Stimulated activated naive CD4-positive, alpha-beta T cell treated with Interleukin-2 at 50 U/mL for 16 hours (primary cell): ENCODE measurements at places on chromosomes 1 and 21.

GRCh38 chr1:188122646-188123045, 1293.9 kb downstream of the PLA2G4A start:
- DNase-seq = no peak

DNA sequence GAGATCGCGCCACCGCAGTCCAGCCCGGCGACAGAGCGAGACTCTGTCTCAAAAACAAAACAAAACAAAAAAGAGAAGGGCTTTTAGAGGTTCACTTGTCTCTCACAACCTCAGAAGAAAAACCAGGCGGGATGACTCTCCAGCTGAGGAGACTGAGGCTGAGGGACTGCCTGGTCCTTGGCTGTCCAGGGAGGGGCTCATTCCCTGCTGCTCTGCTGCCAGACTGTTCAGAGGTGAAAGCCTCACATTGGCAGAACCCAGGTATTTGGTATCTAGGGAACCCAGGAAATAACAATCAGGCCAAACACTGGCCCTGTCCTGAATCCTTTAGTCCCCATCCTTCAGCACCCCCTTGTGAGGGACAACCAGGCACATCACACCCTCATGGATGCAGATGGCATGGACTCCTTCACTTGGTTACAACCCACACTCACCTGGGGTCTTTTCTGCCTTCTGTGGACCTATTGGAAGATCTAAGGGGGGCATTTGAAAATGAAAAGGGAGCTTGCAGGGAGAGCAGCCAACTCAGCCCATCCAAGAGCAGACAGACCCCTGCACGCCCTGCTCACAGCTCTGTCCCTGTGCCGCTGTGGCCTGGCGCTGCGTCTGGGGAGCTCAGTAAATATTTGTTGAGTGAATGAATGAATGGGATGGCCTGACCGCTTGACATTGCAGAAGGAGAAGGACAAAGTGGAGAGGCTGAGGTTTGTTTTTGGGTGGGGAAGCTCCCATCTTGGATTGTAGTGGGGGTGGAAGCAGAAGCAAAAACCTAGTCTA, 33.4 kb downstream of the CD247 start:
- no peak for DNase-seq

- no peak for DNase-seq
These were observed 442.3 kb downstream of the PLPP3 start for GRCh38 chr1:56137090-56137489.

GRCh38 chr21:41636636-41637630, 129.0 kb upstream of the TMPRSS2 start:
- DNase-seq = no peak

DNA sequence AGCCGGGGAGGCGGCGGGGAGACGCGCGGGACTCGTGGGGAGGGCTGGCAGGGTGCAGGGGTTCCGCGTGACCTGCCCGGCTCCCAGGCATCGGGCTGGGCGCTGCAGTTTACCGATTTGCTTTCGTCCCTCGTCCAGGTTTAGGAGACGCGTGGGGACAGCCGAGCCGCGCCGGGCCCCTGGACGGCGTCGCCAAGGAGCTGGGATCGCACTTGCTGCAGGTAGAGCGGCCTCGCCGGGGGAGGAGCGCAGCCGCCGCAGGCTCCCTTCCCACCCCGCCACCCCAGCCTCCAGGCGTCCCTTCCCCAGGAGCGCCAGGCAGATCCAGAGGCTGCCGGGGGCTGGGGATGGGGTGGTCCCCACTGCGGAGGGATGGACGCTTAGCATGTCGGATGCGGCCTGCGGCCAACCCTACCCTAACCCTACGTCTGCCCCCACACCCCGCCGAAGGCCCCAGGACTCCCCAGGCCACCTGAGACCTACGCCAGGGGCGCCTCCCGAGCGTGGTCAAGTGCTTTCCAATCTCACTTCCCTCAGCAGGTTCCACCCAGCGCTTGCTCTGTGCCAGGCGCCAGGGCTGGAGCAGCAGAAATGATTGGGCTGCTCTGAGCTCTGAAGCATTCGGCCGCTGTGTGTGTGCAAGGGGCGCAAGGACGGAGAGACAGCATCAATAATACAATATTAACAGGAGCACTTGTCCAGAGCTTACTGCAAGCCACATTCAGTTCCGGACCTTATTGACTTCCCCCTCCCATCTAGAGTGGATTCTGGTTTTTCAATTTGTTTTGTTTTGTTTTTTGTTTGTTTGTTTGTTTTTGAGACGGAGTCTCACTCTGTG, 10.3 kb downstream of the SIM2 start:
- DNase-seq = no peak

DNA sequence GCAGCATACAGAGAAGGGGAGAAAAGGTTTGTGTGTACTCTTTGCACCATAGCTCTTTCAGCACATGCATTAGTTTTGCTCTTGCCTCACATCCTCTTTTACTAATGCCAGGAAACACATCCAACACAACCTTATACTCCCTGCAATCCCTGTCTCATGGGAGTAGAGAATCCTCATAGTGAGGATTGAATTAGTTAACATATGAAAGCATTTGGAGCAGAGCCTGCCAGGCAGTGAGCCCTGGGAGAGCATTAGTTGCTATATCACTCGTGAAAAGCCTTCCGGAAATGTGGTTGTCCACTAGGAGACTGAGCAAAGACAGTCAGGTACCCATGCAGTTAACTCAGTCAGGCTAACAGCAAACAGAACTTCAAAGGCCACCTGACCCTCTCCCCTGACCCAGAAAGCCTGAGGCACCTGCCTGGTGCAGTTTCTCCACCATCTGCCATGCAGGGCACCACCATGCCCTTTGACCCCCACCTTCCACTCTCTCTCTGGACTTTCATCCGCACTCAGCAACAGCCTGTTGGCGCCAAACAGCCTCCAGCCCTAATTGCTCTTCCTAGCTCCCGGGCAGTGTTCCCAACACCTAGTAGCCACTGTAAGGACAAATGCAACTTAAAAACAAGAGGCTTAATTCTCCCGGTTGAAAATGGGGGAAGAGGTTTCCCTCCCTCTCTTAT, 14.9 kb upstream of the AGT start:
- no peak for DNase-seq

DNA sequence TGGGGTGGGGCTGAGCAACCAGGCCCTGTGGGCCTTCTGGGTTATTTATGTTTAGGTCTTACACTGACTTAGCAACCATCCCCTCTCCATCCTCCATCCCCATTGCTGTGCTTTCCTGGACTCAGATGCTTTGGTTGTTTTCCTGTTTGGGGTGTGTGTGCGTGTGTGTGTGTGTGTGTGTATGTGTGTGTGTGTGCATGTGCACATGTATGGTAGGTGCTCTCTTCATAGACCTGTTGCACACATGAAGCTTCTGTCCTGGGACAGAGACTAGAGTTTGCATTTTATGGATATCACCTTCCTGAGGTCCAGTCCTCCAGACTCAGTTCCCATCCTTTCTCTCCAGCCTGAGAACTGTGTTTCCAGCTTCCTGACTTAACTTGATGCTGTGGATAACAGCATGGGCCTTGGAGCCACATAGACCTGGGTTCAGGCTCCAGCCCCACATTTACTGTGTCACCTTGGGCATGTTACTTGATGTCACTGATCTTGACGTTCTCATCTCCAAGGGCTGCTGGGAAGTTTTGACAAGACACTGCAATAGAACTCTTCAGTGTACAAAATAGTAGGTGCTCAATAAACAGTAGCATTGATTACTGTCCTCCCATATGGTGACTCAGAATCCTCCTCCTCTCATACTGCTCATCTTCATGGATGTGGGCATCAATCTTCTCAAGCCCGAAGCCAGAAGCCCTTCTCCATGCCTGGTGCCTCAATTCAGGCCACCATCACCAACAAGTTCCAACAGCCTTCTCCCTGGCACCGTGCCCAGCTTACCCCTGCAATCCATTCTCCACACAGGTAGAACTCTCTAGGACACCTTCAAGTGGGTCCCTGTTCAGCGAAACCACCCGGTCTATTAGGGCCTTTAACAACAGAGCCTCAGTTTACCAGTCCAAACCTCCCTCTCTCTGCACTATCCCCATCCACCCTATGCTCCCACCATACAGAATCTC, 181.8 kb upstream of the EDN2 start:
- no peak for DNase-seq

- no peak for DNase-seq
These were observed 10.2 kb upstream of the GRIK1 start for GRCh38 chr21:29949991-29950390.

DNA sequence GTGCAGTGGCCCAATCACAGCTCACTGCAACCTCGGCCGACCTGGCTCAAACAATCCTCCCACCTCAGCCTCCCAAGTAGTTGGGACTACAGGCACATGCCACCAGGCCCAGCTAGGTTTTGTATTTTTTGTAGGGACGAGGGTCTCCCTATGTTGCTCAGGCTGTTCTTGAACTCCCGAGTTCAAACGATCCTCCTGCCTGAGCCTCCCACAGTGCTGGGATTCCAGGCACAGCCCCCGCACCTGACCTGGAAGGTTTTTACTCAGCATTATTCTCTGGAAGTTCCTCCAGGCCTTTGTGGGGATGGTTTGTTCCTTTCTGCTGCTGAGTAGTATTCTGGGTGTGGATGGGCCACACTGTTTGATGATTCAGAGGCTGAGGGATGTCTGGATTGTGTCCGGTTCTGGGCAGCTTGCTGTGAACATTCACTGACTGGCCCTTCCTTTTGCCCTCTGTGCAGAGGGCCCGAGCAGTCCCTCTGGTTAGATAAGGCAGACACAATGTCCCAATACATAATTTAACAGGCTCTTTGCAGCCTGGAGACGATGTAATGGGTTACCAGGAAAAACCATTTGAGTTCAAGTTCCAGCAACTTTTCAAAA, 6.0 kb upstream of the TRAPPC10 start:
- DNase-seq = no peak

DNA sequence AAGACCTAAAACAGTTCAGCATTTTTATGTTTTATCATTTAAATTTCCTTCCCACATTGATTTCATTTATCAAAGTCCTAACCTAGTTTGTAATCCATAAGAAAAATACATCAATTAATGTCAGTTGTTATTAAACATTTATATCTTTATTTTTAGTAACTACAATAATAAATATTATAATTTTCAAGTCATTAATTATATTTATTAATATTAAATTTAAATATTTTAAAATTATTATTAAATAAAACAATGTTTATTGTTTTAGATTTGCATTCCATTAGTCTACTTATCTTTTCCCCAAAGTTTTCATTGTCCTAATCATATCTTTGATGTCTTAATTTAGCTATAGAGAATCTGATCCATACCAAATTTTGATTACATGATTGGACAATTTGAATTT, 368.9 kb downstream of the PLA2G4A start:
- DNase-seq = no peak

GRCh38 chr1:183251959-183252450, 65.9 kb downstream of the LAMC2 start:
- DNase-seq = no peak

DNA sequence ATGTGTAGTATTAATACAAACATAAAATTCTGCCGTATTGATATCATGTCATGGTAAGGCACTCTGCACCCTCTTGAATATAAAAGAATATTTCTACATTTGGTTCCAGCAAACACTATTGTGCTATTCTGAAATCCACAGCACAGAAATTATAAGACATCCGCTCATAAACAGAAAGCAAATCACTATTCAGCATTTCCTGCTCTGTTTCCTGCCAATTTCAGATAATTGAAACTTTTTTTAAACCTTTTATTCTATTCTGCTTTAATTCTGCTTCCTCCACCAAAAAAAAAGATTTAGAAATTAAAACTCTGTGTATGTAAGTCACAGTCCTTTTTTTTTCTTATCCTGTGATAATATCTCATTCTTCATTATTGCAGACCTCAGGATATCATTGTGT, 39.6 kb upstream of the PLEKHO1 start:
- no peak for DNase-seq

- DNase-seq = no peak
These were observed 17.8 kb downstream of the ZBTB17 start for GRCh38 chr1:15958111-15958510.

GRCh38 chr21:39610703-39611102, 2.0 kb upstream of the B3GALT5 start:
- DNase-seq = no peak

- no peak for DNase-seq
These were observed 156.1 kb downstream of the PIGK start for GRCh38 chr1:77063118-77063517.

DNA sequence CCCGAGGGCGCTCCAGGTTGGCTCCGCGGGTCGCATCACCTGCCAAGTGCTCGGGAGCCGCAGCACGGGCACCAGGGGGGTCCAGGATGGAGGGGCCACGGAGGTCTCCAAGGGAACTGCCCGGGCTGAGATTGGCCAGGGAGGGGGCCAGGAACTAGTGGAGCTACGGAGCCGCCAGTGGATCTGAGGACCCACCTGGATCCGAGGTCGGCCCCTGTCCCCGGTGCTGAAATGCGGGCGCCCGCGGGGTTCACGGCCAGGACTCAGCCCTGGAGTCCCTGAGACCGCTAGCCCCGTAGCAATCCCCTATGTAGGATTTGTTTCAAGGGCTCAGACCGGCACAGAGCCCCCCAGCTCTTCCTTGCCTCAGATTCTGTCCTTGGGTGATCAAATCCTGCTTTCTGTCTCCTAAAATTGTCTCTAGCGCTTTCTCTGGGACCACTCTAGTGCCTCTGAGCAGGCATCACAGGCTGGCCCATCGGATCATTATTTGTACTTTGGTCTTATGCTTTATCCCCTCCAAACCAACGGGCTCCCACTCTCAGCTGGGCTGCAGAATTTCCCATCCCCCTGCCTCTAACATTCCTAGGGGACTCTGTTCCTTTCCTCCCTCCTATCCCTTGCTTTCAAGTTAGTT, 27.3 kb downstream of the KIAA2013 start:
- DNase-seq = no peak

GRCh38 chr1:47781171-47781959, 215.8 kb downstream of the TRABD2B start:
- DNase-seq = no peak

DNA sequence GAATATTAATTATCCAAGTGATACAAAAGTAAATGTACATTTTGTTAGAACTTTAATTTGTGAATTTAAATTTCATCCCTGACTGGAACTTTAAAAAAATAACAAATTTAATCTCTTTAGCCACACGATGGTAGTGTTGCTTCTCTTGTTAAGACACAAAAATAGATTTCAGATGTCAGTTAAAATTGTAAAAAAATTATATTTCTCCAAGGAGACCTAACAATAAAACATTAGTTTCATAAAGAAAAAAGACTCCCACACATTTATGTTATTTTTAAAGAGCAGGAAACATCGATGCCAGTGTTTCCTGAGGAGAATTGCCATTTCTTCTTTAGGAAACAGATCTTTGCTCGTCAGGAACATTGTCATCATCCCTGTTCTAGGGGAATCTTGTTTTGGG, 74.0 kb upstream of the DEPDC1 start:
- no peak for DNase-seq

DNA sequence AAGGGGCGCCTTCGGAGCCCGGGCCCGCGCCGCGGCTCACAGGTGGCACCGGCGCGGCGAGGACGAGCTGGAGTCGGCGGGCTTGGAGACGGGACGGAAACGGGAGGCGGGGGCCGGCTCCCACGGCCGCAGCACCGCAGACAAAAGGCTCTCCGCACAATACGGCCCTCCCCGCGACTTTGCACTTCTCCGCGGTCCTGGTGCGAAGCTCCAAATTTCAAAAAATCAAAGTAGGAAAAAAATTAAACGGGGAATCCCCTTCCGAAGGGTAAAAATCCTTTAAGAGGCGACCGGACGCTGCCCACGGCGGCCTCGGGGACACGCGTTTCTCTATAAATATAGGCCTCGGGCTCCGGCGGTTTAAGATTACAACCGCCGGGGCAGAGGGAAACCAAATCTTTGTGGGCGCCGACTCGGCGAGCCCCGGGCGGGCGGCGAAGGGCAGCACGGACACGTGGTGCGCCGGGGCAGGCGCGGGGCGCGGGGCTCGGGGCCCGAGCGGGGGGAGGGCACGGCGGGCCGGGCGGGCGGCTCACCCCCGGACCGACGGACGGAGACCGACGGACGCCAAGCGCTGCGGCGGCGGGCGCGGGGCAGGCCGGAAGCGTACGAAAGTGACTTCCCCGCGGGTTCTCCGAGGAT, 453 bp downstream of the PABPC4 start:
- peak; percentile 42 for DNase-seq
